ENCODE measurements at places on chromosomes 7 and 10.

GRCh38 chr7:17830206-17830605, 110.1 kb downstream of the SNX13 start:
- DNase-seq = no peak

DNA sequence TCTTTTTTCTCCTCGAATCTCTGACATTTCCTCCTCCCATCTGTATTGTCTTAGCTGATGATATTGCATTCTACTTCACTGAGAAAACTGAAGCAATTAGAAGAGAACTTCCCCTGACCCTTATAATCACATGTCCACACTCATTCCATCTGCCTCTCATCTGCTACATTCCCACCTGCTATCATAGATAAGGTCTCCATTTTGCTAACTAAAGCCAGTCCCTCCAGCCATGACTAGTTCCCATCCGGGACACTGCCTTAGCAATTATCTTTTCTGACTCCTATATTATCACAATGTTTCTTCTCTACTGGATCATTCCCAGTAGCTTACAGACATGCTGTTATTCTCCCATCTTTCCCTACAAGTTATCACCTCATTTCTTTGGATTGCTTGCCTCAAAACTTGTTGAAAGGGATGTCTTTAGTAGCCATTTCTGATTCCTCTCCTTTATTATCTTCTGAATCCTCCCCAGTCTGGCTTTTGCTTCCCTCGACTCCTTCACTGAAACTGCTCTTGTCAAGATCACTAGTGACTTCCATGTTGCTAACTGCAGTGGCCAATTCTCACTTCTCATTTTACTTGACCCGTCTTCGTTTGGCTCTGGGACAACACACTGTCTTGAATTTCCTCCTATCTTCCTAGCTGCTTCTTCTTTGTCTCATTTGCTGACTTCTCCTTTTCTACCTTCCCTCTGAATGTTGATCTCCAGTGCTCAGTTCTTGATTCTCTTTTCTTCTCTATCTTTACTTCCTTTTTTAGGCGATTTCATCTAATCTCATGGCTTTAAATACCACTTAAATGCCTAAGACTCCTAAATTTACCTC, 35.9 kb downstream of the FZD1 start:
- no peak for DNase-seq

DNA sequence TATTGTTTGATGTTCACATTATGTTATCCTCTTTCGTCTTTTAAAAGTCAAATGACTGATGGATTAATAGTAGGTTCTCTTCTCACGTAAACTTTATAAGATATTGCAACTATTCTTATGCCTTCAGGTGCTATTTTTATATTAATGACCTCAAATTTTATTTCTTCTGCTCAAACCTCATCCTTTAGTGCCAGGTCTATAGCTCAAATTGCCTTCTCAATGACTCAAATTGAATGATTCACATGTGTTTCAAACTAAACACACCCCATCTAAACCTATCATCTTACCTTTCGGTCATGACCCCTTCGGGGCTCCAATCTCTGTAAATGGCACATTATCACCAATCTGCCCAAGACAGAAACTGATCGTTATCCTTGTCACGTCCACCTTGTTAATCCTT, 22.0 kb upstream of the LIPF start:
- DNase-seq = no peak

- no peak for DNase-seq
These were observed 125.8 kb downstream of the ANKRD7 start for GRCh38 chr7:118350260-118350659.

GRCh38 chr10:114384181-114384580, 20.1 kb downstream of the AFAP1L2 start:
- DNase-seq = no peak

GRCh38 chr7:95693551-95694333, 78.6 kb upstream of the DYNC1I1 start:
- DNase-seq = no peak

- no peak for DNase-seq
These were observed 68.3 kb upstream of the DNAJB6 start for GRCh38 chr7:157268540-157268939.

GRCh38 chr7:77904252-77904651, 105.7 kb downstream of the PHTF2 start:
- no peak for DNase-seq

GRCh38 chr7:934469-935163, 19.9 kb downstream of the ADAP1 start:
- no peak for DNase-seq

- DNase-seq = no peak
These were observed 56.4 kb downstream of the KLRG2 start for GRCh38 chr7:139427029-139427420.

GRCh38 chr10:88409236-88409635, 173.9 kb downstream of the RNLS start:
- DNase-seq = no peak

DNA sequence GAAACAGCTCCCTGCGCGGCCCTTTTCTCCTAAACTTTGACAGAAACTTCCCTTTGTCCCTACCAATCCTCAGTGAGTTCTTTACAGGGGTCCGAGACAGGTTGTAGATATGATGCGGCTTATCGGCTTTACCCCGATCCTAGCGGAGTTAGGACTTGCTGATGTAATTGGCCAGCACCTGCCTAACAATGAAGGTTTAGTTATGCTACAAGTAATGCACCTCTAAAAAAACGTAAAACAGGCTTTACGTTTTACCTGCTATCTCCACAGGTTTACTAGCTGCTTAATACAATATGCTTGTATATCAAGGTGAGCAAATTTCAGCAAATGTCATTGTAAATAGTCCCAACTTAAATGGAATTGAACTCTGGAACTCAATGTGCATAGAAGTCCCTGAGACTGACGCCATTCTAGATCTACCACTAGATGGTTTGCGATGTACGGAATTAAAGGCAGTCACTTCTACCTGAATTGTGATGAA, 697 bp upstream of the SNX13 start:
- no peak for DNase-seq

DNA sequence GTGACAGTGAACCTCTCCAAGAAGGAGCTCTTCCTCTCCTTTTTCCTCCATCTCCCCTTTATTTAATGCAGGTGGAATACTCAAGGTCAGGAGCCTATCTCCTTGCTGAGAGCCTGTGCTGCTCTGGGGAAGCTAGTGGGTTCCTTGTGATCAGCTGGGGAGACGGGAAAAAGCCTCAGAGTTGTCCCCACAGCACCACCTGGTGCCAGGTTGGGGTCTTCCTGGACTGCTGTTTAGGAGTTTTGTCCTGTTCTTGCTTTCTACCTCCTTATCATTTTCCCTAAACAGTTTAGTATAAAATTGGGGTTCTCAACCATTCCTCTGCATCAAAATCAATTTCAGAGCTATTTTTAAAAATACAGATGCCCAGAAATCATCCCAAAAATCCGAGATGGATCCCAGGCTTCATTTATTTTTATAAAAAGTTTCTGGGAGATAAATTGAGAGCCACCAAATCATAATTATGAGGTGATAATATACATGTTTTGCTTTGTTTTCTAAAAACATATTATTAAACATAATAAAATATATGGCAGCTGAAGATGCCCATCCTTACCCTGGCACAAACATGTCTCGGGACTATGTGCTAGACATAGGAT, 44.3 kb downstream of the MACC1 start:
- DNase-seq = no peak

DNA sequence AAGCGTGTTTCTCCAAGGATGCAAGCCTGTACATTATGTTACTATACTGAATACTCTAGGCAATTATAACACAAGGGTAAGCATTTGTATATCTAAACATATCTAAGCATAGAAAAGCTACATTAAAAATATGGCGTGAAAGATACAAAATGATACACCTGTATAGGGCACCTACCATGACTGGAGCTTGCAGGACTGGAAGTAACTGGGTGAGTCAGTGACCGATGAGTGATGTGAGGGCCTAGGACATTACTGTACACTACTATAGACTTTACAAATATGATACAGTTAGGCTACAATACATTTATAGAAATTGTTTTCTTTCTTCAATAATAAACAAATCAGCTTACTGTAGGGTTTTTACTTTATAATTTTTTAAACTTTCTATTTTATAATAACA, 1127.2 kb upstream of the LRRN3 start:
- DNase-seq = no peak

- no peak for DNase-seq
These were observed 115.5 kb upstream of the CALCR start for GRCh38 chr7:93690021-93690420.

DNA sequence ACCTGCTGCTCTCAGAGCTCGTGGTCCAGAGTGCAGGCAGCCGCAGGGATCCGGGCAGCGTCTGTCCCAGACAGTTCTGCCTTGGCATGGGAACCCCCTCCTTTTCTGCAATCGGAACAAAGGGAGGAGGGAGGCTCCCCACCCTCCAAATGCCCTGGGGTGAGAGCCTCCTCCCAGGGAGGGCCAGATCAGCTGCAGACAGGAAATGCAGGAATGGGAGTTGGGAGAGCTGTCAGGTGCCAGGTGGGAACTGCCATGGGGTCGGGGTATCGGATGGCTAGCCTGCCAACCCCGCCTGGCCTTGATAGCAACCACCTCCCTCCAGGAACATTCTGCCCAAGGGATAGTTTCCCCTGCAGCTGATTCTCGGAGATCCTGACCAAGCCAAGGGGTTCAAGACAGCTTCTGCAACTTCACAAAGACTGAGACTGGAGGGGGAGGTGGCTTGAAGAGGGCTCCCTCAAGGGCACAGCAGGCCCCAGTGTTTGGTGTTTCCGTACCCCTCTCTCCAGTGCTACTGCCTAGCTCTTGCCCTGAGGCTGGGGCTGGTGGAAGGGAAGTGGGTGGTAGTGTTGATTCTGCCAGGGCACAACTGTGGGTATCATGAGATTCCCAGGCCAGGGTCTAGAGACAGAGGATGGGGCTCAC, at the start of gene CALML5:
CALML5 (minus strand) TSS at position 78 of the 648 bp plus-strand sequence. CDS start 132 bp downstream, outside the sequence.
- DNase-seq = no peak

DNA sequence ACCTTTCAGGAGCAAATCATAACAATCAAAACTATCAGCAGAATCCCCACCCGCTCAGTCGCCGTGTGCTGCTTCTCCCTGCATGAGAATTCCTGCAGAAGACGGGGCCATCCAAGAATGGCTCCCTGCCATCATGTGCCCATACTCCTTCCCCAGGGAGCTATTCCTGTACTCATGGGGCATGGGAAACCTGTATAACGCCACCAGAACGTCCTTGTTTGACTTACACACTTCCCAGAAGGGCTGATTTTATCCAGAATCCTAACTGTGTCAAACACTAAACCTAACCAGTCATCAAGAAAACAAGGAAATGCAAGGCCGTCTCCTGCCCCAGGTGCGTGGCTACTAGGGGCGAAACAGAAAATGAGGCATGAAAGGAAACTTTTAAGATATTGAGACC, 16.0 kb downstream of the DIP2C start:
- DNase-seq = no peak

DNA sequence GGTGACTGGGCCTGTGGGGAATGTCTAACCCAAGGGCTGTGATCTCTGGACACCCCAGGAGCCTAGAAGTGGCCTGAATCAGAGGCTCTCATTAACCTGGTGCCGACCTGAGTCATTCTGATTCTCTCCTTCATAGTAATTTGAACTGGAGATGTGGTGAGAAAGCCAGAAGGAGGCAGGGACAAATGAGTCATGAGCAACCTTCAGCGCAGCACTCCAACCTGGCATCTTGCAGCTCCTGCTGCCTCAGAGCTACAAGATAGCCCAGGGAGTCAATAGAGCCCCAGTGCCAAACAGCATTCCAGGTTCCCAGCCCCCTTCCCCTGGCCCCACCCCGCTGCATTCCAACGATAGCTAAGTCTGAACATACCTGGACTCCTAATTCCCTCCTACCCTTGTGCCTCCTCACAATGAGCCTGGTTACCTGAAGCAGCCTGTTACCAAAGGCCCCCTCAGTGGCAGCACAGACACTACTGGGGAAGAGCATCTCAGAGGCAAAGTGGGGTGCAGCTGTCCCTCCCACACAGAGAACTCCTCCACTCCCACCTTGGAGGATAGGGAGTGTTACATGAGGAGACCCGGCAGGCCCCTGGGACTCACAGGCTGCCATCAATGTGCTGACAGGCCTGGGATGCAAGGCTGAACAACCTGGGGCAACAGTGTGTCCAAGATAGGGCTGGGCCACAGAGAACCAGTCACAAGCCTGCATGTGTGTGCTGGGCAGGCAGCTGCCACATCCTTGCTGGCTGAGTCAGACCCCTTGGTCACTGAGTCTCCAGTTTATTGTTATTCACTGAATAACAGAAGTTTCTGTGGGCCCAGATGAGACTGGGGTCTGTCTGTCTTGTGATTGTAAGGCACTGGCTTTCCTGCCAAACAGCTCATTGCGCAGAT, 76.8 kb upstream of the LEP start:
- no peak for DNase-seq

DNA sequence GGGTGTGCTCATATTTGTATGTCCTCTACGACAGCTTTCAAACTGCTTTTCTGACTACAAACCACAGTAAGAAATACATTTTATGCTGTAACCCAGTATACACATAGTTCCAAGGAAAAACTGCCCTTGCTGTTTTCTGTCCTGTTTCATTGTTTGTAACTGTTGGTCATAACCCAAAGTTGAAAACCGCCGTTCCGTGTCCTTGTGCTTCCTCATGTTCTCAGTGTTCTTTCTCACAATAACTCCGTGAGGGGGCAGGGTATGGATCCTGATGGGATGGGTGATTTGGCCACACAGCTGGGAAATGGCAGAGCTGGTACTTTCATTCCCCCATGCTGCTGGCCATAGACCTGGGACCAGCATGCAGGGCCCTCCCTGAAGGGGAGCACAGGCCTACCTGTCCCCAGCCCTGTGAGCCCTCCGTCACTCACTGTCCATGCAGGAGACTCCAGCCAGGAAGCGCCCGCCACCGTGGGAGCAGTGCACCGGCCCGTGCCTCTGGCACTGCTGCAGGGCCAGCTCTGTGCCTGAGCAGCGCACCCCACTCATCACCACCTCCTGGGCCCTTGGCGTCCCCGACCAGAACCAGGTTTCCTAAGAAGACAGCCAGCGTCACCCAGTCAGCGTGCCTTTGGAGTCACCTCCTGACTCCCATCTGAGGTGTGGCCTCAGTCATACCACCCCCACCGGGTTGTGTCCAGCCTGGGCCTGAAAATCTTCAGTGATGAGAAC, 12.7 kb downstream of the LOXL4 start:
- DNase-seq = no peak

- no peak for DNase-seq
These were observed 107.5 kb upstream of the SDK1 start for GRCh38 chr7:3193379-3194120.

DNA sequence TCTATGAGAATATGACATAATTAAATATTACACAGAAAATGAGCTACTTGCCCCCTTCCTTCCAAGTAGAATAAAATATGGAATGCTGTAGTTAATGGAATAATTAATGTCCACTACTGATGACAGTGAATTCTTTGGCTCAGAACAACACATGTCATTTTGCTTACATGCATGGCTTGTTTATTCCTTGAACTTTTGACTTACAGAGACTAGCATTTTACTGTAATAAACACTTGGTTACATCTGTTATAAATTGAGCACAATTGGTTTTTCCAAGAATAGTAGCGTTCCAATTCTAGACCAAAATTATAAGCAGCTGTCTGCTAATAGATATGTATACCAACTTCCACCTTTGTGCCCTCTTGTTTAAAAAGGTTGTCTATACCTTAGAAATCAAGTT, 286.7 kb downstream of the OTUD1 start:
- DNase-seq = no peak

DNA sequence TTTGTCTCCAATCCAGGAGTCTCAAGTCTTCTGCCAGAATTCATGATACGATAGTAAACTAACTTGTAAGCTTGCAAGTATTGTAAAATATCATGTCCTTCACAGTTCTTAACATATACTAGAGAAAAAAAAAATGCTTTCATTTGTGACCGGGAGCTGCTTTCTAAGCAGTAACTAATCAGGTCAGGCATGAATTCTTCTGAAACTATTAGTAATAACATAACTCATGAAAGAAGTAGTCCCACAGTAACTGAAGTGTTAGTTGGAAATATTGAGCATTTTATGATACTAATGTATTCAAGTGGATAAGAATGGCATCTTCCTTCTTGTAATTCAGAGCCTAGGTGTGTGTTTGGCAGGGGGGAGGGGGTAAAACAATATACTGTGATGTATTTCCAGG, 665.6 kb downstream of the DNAJB9 start:
- DNase-seq = no peak
